ENCODE measurements at places on chromosomes 16 and 17. TPM values are rescaled to one million over a fixed set of nuclear protein-coding genes. Genes with fewer than 3 reads are reported as not detected.

DNA sequence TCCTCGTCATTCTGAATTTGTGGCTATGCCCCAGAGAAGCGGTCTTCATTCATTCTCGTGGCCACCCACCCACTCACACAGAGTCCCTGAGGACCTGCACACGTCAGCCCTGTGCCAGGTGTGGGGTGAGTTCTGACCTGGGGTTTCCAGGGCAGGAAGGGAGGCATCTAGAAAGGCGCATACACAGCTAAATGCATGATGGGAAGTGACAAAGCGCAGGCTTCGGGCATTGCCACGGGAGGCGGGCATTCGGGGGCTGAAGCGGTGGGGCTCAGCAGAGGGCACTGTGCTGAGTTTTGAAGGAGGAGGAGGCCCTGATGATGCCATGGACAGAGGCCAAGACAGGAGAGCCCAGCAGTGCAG lies 10.9 kb downstream of the UBALD2 start:
- no peak for DNase-seq

- no peak for DNase-seq
These were observed 267.1 kb upstream of the MYOCD start for GRCh38 chr17:12398441-12399051.

DNA sequence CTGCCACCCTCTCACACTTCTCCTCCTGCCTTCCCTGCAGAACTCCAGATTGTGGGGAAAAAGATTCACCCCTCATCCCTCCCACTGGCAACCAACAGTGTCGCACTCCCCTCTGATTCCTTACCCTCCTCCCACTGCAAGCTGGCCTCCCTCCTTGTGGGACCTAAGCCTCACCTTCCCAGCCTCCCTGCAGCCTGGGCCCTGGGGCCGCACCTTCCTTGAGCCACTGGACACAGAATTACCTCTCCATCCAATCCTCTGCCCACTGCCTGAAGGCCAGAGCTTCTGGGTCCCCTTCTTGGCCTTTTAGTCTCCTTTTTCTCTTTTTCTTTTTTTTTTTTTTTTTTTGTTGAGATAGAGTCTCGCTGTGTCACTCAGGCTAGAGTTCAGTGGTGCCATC lies 33.9 kb downstream of the NGFR start:
- DNase-seq: no peak

- DNase-seq: no peak
These were observed 41.0 kb downstream of the RAI1 start for GRCh38 chr17:17722081-17722905.

DNA sequence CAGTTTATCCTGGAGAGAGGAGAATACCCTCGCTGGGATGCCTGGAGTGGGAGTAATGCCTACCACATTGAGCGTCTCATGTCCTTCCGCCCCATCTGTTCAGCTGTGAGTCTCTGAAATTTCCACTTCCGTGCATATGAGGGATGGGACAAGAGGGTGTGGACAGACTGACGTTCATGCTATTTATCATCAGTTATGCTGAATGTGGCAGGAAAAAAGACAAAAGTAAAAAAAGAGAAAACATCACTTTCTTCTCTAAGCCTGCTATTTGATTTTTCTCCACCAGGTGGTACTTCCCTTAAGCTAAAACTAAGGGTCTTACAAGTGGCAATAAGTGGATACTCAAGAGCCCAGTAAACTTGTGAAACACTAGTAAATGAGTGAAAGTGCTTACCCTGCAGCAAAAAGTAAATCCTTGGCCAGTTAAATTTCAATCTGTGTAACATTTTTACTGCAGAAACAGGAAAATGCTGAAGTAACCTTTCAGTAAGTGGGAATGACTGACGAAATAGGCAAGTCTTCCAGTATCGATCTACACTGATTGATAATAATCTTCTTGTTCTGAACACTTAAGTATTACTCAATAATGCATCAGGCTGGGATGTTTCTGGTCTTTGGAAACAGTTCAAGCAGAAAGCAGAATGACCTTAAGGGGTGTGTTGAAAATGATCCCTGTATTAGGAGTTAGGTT lies 5.6 kb downstream of the CRYBA1 start:
- DNase-seq: no peak

DNA sequence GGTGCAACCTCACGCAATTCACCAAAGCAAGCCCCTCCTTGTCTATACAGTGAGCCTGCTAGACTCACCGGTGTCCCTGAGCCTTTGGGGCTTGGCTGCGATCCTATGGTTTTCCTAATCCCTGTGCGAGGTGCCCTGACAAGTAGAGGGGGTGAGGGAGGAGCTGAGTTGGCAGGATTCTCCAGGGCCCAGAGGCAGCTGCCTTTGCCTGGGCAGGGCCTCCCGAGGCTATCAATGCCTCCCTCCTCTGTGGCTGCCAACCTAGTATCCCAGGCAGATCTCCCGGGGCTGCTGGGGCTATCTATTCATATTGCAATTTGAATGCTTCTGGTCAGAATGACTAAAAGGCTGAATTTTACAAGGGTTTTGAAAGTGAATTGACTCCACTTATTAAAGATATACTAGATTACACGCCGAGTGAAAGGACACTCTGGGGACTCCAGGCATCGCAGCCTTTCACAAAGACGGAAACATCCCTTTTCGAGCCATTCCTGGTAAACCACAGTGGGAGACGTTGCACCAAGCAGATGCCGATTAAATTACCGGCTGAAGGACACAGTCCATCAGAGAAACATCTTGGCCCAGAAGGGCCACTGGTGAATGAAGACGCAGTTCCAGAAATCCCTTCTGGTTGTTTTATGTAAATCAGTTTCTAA lies 11.3 kb upstream of the PITPNM3 start:
- DNase-seq: no peak

DNA sequence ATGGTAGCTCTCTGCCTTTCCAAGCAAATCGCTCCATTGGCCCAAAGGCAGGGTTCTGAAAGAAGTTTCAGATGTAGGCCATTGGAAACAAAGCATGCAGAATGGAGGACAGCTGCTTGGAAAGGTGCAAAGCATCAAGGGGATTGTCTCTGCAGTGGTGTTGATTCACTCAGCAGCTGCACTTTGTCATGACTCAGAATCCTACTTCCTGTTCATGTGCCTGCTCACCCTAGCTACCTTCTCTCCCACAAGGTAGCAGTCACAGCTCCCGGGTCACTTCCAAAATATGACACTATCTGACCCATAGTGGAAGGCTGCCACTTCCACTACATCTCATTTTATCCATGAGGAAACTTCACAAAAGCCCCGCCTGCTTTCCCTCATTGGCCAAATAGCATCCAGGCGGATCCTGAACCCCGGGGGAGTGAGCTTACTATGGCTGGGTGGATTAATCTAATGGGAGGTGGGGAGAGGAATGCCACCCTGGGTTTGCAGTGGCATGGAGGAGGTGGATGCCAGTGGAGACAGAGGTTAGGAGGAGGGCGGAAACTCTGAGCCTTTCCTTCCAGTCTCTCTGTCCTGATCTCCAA lies 74.7 kb upstream of the NKD1 start:
- DNase-seq: no peak

- no peak for DNase-seq
These were observed 11.5 kb downstream of the SLX4 start for GRCh38 chr16:3599922-3600321.

- DNase-seq: no peak
These were observed 96.7 kb downstream of the TRIM37 start for GRCh38 chr17:59010026-59010425.

Gene NAGS
- total RNA-seq: 0.70 TPM

GRCh38 chr17:12996941-12997340 lies 20.9 kb downstream of the ELAC2 start:
- no peak for DNase-seq

DNA sequence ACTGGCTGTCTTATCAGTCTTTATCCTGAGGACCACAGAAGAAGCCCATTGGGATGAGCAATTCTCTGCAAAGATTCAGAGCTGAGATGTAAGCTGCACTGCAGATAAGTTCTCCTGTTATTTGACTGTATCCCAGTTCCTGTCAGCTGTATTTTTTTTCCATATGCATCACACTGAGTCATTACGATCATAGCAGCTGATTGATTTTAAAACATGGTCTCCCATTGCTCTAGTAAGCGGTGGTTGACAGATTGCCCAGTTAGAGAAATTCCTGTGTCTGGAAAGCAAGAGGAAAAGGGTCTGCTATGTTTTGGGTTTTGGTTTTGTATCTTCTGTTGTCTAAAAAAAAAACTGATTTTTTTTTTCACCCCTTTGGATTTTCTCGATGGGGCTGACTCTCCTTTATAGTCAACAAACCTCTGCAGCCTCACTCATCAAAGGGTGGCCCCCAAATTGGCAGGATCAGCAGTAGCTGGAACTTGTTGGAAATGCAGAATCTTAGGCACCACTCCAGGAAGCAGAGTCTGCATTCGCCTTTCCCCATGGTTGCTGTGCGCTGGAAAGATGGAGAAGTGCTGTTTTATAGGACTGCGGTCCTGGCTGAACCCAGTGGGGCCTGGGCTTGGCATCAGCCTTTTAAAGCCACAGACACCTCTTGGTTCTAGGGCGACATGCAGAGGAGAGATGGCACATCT lies 220.1 kb upstream of the MPHOSPH6 start:
- no peak for DNase-seq

GRCh38 chr17:63644846-63645245 lies 22.6 kb downstream of the MAP3K3 start:
- DNase-seq: no peak

- no peak for DNase-seq
These were observed 299.3 kb downstream of the XYLT1 start for GRCh38 chr16:17171250-17172143.

DNA sequence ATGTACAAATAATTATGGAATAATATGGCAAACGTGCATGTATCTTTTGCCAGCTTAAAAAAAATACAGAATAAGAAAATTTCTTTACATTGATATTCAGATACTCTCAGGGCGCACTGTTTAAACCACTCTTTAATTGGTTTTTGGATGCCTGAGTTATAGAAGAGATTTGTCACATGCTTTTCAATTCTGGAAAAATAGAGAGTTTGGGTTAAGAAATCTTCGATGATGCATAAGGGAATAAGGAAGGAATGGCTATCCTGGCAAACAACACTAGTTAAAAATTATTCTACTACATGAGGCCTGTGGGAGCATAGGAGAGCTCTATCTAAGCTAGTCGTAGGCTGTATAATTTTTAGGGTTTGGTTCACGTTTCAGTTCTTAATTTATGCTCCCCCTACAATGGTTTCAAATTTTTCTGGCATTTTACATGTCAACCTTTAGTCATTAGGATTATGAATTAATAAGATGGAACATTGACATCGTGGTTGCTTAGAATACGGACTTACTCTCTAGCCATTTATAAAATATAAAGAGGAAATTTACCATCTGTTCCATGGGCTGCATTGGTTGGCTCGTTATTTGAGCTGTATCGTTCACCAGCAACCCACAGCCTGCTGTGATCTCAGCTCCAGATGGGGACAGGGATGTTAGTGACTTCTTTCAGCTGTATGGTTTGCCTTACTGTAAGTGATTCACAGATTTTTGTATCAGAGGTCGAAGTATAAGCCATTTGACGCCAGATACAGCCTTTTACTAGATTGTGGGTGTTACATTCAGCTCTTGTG lies 15.9 kb downstream of the NARF start:
- no peak for DNase-seq

Gene NDE1
- 151 TPM for total RNA-seq

Gene PMFBP1
- 0.45 TPM for total RNA-seq

DNA sequence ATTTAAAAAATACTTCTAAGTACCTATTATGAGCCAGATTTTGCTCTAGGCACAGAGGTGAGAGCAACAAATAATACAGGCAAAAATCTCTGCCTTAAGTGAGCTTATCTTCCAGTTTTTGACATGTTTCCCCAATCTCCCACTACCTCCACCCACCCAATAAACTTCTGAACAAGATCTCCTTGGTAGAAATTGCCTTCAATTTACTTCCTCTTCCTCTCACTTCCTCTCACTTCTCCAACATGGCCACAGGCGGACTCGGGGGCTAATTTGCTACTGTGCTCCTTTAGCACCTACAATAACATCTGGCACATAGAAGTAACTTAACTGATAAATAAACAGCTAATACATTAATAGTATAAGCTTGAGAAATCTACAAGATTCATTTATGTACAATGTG lies 82.6 kb downstream of the CACNG1 start:
- no peak for DNase-seq

DNA sequence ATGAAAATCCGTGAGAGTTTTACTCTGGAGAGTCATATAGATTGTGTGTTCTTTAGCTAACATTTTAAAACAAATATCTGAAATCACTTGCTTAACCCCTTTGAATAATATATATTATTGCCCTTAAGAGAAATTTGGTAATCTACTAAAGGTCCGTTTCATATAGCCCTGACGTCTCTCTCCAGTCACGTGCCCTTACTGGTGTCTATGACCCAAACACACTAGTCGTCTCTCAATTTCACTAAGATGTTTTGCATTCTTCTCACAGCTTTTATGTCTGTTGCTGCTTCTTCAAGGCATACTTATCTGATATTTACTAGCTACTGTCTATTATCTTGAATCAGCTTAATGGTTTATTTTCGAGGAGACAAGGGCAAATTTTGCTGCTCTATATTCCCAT lies 409.9 kb downstream of the KCNJ18 start:
- no peak for DNase-seq

Gene OR3A3
- total RNA-seq: not detected

GRCh38 chr17:40065769-40066510 lies 3.2 kb downstream of the THRA start:
- no peak for DNase-seq

DNA sequence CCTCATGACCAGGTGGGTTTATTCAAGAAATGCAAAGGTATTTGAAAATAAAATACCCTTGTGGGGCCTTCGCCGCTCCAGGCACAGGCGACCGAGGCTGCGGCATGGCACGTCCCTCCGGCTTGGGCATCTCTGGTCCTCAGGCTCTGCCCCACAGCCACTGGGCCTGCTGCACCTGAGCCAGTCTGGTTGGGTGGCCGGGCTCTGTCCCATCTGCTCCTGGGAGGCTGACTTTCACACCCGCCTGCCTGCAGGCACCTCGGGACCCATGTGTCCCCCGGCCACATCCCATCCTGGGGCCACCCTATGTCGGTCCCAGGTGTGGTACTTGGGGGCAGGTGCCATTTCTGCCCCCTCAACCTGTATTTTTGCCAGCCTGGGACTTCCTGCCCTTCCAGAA lies 20.9 kb downstream of the OSBPL7 start:
- DNase-seq: no peak

Gene SDK2
- total RNA-seq: 0.08 TPM

DNA sequence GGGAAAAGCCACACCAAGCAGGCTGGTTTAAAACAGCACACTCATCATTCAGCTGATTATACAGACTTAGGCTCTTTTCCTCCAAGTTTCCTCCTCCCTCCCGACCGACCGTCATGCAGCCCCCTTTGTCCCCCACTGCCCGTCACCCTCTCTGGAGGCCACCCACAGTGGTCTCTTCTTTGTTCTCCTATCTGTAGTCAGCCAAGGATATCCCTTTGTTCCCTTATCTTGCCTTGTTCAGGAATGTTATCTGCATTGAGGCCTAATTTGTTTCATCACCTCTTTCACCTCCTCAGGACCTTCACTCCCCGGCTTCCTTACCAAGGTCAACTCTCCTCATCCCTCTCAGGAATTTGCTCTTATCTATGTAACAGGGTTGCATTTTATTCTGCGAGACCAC lies 186.4 kb upstream of the CDH13 start:
- DNase-seq: no peak

Gene CCDC40
- total RNA-seq: 0.56 TPM

Gene ACAP1
- 240 TPM for total RNA-seq

DNA sequence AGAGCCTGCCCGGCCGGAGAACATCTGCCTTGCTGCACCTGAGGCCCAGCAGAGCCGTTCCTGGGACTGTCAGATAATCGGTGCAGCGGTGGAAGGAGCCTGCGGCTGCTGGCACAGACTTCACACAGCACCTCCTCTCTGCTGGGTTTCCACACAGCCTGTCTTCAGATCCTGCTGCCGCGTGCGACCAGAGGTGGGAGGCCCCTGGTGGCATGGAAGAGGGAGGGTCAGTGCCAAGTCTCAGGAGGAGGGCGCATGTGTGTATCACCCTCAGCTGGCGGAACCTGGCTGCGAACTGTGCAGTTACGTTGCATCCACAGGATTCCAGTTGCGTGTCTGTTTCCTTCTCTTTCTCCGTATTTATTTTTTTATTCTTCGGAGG lies 3.3 kb downstream of the CDK5R1 start:
- no peak for DNase-seq

All from natural killer cell treated with Interleukin-12 subunit alpha and Interleukin-12 subunit beta and Interleukin-15 and Interleukin-18, amount 100 ng/mL, for 72 hours (primary cell).